ENCODE measurements at places on chromosomes 1 and 21.
A peak's percentile ranks its signal among the peaks of the same experiment; 100 is the strongest.

DNA sequence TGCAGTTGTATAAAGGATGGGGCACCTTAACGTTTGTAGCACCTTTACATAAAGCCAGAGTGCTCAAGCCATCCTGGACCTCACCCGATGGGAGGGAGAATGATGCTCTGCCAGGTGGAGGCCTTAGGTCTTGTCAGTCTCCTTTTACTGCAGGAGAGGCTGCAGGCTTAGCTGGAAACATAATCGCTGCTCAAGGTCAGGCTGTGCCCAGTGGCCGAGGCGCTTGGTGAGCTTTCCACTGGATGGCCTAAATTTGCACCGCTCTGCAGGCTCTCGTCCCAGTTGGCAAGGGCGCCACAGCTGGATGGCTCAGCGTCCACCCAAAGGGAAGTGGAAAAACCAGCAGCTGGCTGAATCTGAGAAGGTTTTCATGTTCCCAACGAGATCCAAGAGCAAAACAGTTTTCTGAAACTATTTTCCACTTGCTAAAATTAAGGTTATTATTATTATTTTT, 438.9 kb downstream of the CAMTA1 start:
- DNase-seq: no peak

DNA sequence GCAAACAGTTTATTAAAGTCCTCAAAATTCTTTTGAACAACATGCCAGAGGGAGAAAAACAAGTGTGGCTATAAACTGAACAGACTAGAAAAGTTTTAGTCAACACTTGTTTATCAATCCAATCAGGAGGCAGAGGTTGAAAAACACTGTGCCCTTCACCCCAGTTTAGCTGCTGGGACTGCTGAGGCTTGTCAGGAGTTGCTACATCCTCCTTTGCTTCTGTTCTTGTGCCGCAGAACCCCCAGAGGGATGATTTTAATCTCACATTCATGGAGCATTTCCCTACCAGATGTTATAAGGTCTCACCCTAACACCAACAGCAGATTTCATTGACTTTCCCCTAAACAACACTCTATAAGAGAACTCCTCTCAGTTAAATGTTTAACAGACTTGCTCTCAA, 321.2 kb downstream of the VAV3 start:
- DNase-seq: no peak

DNA sequence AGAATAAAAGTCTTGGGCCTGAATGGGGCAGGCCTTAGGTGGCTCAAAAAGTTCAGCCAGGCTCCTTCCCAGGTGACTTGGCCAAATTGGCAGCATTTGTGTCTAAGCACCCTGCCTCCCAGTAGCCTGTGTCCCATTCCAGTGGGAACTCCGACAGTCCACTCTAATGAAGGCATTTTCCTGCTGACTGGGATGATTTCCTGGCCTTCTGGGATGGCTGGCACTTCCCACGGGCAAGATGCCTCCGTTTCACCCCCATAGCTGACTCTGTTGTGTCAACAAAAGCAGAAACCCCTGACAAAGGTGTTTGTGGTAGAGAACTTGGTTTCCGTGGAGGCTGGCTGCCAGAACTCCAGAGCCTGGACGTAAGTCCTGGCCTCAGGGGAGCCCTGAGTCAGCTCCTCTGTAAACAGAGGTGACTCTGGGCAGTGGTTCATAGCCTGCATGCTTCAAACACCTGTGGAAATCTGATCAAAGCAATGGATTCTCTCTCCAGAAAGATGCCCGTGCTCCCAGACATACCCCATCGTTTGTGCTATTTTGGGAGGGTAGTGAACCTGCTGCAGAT, 36.6 kb downstream of the WNT3A start:
- no peak for DNase-seq

- no peak for DNase-seq
Observed at GRCh38 chr1:146021622-146022402, at the start of gene HJV. Gene HJV (minus strand): TSS chr1:146021735. CDS start chr1:146020231, 1,504 bp downstream.

GRCh38 chr1:204873176-204873575, 2.5 kb downstream of the NFASC start:
- DNase-seq: no peak

GRCh38 chr21:39681845-39682244, 63.1 kb upstream of the IGSF5 start:
- no peak for DNase-seq

DNA sequence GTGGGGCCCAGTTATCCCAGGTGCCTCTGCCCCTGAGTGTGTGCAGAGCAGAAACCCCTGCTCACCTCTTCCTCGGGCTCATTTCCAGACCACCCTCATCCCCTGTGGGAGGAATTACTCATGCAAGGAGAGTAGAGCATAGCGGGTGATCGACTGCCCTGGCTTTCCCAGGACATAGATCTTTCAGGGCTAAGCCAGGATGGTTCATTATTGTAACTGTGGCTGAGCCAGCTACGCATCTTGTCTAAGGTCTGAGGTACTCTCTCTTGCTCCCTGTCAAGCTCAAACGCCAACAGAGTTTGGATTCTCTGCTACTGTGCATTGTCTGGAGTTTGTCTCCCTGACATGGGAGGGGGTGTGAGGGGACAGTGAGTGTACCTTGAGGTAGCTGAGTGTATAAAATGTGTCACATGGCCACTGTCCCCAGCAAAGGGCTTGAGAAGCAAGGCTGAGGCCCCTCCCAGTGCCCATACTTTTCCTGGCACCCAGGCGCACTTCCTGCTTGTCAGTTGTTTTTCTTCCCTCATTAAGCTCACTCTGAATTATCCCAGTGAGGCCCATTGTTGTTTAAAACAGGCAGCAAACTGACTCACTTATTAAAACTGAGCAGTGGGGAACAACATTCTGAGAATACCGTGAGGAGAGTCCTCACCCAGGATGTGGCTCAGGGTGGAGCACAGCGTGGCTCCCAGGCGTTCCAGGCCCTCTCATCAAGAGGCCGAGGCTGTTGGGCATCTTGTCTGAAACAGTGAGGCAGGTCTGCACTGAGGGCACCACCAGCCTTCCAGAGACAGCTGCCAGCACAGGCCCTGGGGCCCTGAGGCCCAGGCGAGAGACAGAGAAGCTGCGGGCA, 92.9 kb downstream of the LAMC2 start:
- no peak for DNase-seq

- DNase-seq: no peak
Observed at GRCh38 chr1:234103198-234103597, 198.7 kb downstream of the SLC35F3 start.

GRCh38 chr1:182802006-182802803, 12.6 kb downstream of the NPL start:
- no peak for DNase-seq

- no peak for DNase-seq
Observed at GRCh38 chr1:233111731-233112130, 161.3 kb downstream of the NTPCR start.

DNA sequence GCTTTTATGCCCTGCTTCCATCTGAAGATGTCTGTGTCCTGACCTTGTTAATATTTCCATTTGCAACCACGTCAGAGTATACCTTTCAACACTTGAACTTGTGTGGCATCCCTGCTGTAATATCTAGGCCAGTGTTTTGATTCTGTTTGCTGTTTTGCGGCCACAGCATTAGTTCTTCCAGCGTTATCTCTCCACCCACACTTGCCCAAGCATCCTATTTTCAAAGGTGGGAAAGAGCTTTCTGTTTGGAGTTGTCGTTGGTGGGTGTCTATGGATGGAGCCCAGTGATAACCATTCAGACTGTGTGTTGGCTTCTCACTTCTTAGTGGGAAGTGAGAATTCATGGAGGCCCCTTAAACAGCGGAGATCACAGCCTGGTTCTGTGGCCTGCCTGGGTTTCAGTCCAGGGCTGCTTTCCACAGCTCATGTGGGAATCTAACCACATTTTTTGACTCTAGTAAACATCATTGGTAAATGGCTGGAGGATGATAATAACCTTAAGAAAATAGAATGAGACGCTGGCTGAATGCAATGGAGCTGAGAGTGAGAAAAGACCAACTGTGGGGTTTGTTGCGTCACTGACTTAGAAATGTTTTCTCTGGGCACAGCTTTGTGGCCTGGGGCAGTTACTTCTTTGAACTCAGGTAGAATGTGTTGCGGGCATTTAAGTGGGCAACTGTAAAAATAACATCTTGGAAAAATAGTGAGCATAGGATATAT, 7.6 kb downstream of the TENT5C start:
- DNase-seq: no peak

DNA sequence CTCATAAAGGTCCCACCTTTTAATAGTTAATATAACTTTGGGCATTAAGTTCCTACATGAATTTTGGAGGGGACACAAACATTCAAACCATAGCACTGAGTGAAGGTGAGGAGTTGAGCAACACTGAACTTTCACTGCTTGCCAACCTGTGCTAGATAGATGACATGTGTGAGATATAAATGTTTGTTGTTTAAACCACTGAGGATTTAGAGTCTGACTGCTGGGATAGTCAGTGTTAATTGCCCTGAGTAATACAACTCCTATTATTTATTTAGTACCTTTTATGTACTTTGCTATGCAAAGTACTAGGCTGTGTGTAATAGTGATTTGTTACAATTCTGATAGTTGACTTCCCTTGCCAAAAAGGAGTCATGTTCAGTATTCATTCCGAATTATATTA, 32.4 kb upstream of the SLC16A1 start:
- DNase-seq: no peak

GRCh38 chr1:201916649-201917249, 28.1 kb downstream of the SHISA4 start:
- peak; percentile 79 for DNase-seq

DNA sequence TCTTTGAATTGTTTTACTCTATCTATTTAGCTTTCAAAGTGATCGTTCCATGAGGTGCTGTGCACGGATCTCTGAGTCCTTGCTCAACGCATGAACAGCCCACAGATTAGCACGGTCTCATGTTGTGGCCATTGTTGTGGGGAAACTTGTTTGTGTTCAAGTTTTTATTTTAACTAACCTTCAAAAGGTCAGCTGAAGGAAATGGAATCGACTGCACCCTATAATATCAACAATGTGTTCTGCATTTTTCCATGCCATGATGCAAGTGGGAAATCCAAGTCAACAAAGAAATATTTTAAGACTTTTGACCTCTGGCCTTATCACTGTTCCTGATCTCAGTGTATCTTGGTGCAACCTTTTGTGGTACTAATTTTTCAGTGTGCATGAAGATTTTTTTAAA, 6.1 kb downstream of the SH2D1B start:
- no peak for DNase-seq
